Peyer's patch (tissue), 4 donors: ENCODE measurements at places on chromosomes 3 and 15. TPM values are rescaled to one million over a fixed set of nuclear protein-coding genes. Genes with fewer than 3 reads are reported as not detected.
A peak's percentile ranks its signal among the peaks of the same experiment; 100 is the strongest.

- peaks cover 10% of the 10 kb centered on the region for H3K36me3 ChIP-seq
- no peak overlapping the region for H3K4me3 ChIP-seq
- no peak for DNase-seq
These were observed 32.1 kb downstream of the ABHD17C start for GRCh38 chr15:80727196-80727595.

Gene TMCO5A
- total RNA-seq, result not detected

- no peak for DNase-seq
- no peak overlapping the region for H3K4me3 ChIP-seq
- no peak overlapping the region for H3K27ac ChIP-seq
- no peaks in the 10 kb centered on the region for H3K36me3 ChIP-seq
These were observed 80.3 kb downstream of the CERS3 start for GRCh38 chr15:100448481-100448880.

DNA sequence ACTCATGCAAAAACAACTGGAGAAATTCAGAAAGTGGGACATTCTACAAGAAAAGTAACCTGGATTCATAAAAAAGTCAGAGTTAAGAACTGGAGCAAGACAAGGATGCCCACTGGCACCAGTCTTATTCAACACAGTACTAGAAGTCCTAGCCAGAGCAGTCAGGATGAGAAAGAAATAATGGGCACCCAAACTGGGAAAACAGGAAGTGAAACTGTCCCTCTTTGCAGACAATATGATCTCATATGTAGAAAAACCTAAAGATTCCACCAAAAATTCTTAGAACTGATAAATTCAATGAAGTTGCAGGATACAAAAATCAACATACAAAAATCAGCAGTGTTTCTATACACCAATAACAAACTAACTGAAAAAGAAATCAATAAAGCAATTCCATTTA, 37.4 kb downstream of the TXNRD3 start:
- H3K27ac ChIP-seq, result no peak overlapping the region
- H3K4me1 ChIP-seq, result no peaks in the 10 kb centered on the region
- H3K27me3 ChIP-seq, result no peaks in the 10 kb centered on the region

Gene YEATS2
- total RNA-seq, result 30.3 TPM

- peak within 1 kb of the TSS; percentile 57 for H3K27ac ChIP-seq
- peak within 1 kb of the TSS; percentile 36 for H3K4me3 ChIP-seq
- DNase-seq, result peak; percentile 76
- H3K27me3 ChIP-seq, result peaks cover 3% of the 10 kb centered on the region
- H3K4me1 ChIP-seq, result peaks cover 13% of the 10 kb centered on the region
These were observed at the start of gene LRRN1 for GRCh38 chr3:3799173-3800079. Gene LRRN1 (plus strand): TSS chr3:3799431. CDS start chr3:3844642, 45,211 bp downstream.

GRCh38 chr15:74785194-74786032, 3.5 kb downstream of the CSK start:
- no peak for DNase-seq
- H3K4me3 ChIP-seq, result peak overlapping the region; percentile 23
- H3K36me3 ChIP-seq, result no peaks in the 10 kb centered on the region
- no peaks in the 10 kb centered on the region for H3K27me3 ChIP-seq
- peak overlapping the region; percentile 85 for H3K27ac ChIP-seq

Gene TMEM158
- 5.0 TPM for total RNA-seq

- H3K4me3 ChIP-seq, result no peak overlapping the region
- H3K27ac ChIP-seq, result no peak overlapping the region
- no peak for DNase-seq
- H3K27me3 ChIP-seq, result no peaks in the 10 kb centered on the region
- no peaks in the 10 kb centered on the region for H3K36me3 ChIP-seq
These were observed 326.2 kb downstream of the RYR3 start for GRCh38 chr15:33636958-33637357.
